GM10248 (cell line): ENCODE measurements at places on chromosomes 2 and 18.

DNA sequence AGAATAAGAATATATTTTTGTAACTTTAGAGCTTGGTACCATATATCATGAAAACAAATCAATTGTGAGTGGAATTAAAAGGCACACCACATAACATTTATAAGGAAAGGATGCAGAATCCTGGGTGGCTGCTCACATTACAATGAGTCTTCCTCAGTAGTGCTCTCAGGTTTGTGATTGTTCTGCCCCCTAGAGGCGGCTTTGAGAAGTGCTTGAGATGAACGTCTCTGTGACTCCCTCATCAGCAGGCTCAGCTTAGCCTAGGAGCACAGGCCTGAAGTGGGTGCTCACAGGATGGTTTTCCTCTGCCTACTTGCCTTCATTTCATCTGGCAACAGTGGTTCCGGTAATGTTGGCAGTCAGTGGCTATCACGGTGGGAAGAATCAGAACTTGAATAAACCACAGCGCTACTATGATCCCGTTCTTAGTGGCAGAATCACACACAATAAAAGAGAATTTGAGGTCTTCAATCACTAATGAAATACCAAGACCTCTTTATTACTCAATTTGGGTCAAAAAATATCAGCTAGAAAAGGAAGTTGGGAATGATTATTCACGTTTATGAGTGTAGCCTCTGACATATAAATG lies 38.1 kb upstream of the B4GALT6 start:
- DNase-seq = peak; percentile 79

GRCh38 chr2:127174136-127174535 lies 46.0 kb downstream of the CYP27C1 start:
- DNase-seq = peak; percentile 42

DNA sequence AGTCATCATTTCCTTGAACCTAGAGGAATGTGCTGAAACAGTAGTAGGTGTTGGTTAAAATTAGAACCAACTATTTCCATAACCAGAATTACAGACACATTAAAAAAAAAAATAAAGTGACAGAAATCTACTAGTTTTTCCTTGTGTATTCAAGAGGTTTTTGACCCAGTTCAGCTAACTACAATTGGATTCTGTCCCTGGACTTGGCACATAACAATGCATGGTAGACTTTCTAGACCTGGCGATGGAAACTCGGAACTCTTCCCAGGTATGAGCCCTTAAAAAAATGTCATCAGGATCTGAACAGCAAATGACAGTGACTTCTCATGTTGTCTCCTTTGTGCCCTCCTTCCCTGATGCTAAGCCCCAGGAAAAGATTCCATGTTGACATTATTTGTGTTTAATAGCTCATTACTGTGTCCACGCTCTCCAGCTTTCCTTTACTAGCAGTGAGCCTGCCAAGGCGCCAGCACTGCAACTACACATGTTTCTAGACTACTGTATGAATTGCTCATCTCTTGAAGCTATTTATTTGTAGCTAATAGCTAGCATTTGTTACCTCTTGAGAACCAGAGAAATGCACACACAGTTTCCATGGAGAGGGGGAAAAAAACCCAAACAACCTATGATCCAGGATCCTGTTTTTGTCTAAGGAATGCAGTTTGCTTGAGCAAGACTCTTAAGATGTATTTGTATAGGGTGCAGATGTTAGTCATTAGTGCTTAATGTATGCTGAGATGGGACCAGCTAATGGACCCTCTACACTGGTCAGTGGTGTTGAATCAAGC lies 148.5 kb downstream of the FMNL2 start:
- DNase-seq = no peak

GRCh38 chr2:215839816-215840215 lies 173.5 kb downstream of the MREG start:
- no peak for DNase-seq

DNA sequence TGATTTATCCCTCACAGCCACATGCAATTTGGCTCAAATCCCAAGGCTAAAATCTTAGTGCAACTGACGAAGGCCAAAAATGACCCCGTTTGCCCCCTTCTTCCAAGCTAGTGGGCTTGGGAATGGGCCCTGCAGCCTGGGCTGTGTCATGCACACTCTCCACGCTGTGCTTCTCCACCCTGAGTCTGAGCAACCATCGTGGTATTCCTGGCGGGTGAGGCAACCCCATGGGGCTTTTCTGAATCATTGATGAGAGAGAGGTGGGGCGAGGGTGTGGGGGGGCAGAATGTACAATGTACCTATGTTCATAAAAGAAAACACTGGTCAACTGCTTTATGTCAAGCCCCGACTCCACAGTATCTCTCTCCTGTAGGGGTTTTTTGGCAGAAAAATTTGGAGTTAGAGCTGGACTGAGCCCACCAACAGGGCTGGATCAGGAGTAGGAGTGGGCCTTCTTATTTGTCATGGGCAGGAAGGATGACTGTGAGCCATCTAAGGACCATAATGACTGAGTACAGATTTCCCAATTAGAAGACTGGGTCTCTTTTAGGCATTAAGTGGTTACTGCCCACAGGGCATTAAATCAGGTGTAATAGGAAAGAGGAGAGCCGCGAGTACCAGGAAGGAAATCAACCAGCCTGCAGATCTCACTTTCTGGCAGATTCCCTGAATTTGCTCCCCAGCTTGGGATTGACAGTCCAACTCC lies 8.9 kb downstream of the SULT1C2 start:
- DNase-seq = no peak

DNA sequence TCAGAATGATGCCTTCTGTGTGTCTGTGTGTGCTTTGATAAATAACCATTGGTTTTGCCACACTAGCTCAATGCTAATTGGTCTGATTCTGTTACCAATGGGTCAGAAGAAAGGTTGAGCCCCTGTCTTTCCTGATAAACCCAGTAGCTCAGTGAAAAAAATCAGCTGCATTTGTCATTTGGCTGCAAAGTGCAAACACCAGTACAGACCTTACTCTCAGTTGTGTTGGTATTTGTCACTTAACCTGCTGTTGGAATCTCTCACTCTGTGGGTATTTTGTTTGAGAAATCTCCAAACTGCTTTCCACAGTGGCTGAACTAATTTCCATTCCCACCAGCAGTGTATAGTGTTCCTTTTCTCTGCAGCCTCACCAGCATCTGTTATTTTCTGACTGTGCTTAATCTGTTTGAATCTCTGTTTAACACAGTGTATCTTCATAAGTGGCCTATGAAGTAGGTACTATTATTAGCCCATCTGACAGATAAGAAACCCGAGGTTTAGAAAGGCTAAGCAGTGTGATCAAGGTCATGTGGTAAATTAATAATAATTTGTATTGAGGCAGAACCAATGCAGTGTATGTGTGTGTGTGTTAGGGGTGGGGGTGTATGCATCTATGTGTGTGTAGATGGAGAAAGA lies 26.7 kb downstream of the LIMS1 start:
- no peak for DNase-seq

DNA sequence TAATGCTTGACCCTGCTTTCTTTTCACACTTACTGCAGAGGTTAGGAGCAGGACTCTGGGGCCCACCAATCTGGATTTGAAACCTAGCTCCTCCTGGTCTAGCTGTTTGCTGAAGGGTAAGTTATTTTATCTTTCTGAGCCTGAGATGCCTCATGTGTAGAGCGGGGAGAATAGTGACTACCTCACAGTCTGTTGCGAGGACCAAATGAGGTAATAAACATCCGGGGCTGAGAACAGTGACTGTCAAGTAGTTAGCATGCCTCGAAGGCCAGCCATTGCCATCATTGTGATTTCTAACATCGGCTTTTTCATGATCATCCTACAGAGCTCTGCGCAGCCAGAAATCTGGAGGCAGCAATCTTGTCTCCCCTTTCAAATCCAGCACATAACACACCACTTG lies 32.9 kb downstream of the PTPRM start:
- no peak for DNase-seq

DNA sequence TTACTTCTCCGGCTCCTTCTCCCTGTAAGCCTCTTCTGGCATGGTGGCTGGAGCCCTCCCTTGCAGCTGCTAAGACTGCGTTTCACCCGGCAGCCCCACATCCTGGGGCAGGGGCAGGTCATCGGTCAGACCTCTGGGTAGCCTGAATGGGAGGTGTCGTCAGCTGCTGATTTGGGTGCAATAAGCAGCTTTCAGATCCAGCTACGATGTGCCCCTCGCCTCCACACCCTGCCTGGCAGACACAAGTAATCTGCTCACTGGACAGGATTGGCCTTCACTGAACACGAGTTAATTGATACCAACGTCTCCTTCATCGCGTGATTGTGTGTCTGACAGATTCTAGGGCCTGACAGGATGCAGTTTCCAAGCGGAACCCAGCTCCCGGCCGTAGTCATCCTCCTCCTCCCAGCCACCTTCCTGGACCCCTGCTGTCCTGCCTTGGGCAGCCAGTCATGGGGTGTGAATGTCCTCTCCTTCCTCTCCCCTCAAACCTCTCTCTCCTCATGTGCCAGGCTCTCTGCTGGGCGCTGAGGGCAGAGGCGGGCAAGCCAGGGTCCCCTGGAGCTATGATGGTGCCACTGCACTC lies 18.9 kb upstream of the PDIA6 start:
- DNase-seq = no peak

GRCh38 chr18:46625069-46625468 lies 32.0 kb downstream of the LOXHD1 start:
- no peak for DNase-seq

GRCh38 chr2:238947243-238947760 lies 99.4 kb downstream of the TWIST2 start:
- no peak for DNase-seq

DNA sequence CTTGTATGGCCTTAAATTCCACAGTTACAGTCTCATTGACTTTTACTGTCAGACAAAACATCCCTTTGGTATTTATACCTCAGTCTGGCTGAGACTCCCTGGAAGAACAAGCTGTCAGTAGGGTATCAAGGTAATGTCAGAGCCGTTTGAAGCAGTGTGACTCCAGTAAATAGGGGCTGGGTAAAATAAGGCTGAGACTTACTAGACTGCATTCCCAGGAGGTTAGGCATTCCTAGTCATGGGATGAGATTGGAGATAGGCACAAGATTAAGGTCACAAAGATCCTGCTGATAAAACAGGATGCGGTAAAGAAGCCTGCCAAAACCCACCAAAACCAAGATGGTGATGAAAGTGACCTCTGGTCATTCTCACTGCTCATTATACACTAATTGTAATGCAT lies 219.5 kb upstream of the SKOR2 start:
- no peak for DNase-seq

- no peak for DNase-seq
These were observed 1574.2 kb upstream of the PIK3C3 start for GRCh38 chr18:40380686-40381439.

GRCh38 chr18:45335282-45336043 lies 279.8 kb upstream of the SLC14A2 start:
- no peak for DNase-seq

- no peak for DNase-seq
These were observed 29.0 kb upstream of the CATIP start for GRCh38 chr2:218327451-218328210.

GRCh38 chr18:6280211-6280743 lies 134.4 kb downstream of the L3MBTL4 start:
- no peak for DNase-seq

DNA sequence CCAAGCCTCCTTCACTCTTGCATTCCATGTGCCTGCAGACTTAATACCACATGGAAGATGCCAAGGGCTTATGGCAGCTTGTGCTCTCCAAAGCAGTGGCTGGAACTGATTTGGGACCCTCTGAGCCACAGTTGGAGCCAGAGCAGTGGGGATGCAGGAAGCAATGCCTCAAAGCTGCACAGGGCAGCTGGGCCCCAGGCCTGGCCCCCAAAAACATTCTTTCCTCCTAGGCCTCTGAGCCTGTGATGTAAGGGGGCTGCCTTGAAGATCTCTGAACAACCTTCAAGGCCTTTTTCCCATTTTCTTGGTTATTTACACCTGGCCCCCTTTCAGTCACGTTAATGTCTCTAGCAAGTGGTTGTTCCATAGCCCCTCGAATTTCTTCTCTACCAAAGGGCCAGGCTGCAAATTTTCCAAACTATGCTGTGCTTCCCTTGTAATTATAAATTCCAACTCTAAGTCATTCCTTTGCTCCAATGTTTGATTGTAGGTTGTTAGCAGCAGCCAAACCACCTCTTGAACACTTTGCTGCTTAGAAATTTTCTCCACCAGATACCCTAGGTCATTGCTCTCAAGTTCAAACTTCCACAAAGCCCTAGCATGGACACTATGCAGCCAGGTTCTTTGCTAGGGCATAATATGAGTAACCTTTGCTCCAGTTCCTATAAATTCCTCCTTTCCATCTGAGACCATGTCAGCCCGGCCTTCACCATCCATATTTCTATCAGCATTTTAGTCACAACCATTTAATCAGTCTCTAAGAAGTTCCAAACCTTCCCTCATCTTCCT lies 245.0 kb upstream of the RBBP8 start:
- no peak for DNase-seq

DNA sequence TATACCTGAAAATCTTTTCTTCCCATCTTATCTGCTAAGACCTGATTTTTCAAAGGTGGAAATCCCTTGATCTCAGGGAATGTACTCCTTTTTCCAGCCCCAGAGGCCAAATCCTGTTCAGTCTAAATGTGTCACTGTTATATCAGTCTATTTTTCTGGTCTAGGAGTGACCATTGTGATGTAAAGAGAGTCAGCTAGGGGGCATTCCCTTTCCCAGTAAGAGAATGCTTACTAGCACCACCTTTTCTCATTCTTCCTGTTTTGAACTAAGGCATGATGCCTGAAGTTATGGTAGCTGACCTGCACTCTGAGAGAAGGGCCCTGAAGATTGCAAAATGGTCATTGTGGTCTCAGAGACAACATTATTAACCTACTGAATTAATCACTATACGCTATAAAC lies 124.1 kb upstream of the XIRP2 start:
- no peak for DNase-seq

DNA sequence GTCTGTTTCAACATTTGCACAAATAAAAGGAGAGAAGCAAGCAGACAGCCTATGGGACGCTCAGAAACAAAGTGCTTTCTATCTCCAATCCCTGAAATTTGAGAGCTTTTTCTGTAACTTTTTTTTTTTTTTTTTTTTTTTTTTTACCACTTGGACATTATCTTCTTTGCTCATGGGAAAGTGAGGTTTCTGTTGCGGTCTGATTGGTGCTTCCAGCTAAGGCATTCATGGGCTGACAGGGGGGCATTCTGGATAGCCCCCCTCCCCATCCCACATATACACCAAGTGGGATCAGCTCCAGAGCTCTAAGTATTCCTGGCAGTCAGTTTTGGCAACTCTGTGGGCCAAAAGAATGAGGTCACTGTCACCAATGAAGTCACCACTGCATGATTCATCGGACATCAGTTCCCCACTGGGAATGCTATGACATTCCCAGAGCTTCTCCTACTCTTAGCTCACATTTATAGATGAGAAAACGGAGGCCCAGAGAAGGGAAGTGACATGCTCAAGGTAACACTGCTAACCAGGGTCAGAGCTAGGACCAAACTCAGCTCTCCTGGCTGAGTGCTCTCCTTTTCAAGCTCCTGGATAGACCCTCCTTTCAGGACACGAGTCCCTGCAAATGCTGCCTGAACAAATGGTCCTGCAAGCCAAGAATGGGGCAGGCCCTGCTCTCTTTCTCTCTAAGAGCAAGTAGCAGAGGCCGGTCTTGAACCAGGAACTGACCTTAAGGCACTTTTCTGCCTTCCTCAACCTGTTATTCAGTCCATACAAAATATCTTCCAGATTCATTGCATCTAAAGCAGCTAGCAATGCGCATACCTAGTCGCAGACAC lies 61.3 kb downstream of the TMEM247 start:
- no peak for DNase-seq
